ENCODE measurements at places on chromosomes 2 and 18. TPM values are rescaled to one million over a fixed set of nuclear protein-coding genes. Genes with fewer than 3 reads are reported as not detected.

- DNase-seq = no peak
These were observed 310.4 kb downstream of the MTX2 start for GRCh38 chr2:176579608-176580007.

PDE1A gene
- not detected for total RNA-seq

- no peak for DNase-seq
These were observed 93.5 kb downstream of the VWA3B start for GRCh38 chr2:98180456-98180855.

CELF4 gene
- not detected for total RNA-seq
